Stimulated activated effector memory CD8-positive, alpha-beta T cell treated with anti-CD3 and anti-CD28 coated beads, Interleukin-12 subunit alpha, Interleukin-12 subunit beta, amount 100 ng/mL, for 72 hours (primary cell): ENCODE measurements at places on chromosomes 5 and 9.
A peak's percentile ranks its signal among the peaks of the same experiment; 100 is the strongest.

DNA sequence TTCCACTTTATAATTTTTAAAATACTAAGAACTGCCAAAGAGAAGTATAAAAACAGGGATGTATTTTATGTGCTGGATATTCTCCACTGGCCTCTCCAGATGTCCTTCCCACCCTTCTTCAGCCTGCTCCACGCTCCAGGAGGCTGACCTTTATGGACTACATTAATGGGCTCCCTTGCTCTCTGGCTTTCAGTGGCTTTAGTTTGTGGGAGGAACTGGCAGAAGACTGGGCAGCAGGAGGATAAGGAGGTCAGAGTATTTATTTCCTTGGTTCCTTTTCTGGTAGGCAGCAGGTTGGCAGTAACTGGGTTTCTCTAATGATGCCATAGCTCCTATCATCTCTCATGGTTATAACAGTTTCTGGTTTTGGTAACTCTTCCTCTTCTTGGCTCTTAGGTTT, 133.9 kb downstream of the PAM start:
- DNase-seq = no peak

DNA sequence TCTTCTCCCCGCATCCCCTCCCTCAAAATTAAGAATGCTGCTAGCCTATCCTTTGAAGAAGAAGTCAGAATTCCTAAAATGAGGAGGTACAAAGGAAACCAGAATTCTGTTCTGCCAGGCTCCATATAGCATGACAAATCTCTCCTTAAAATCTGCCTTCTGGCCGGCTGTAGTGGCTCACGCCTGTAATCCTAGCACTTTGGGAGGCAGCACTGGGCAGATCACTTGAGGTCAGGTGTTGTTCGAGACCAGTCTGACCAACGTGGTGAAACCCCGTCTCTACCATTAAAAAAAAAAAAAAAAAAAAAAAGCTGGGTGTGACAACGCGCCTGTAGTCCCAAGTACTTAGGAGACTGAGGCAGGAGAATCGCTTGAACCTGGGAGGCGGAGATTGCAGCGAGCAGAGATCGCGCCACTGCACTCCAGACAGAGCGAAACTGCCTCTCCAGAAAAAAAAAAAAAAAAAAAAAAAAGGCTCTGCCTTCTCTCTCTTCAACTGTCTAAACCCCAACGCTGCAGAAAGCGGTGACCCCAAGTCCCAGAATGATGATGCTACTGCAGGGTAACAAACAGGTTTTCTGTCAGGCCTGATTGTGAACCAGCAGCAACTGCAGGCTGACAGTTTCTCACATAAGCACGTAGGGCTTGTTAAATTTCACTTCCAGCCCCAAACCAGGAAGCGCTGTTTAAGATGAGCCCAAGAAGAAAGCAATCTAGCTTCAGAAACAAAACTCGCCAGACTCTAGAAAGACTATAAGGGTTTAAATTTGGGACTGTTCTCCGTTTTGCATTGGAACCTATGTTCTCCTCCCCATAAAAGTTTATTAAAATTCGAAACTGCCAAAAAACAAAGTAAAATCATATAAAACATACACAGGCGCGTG, 963 bp upstream of the CAST start:
- peak; percentile 69 for DNase-seq

- no peak for DNase-seq
Measured at GRCh38 chr9:113695901-113696300, 180.2 kb upstream of the ZNF618 start.

DNA sequence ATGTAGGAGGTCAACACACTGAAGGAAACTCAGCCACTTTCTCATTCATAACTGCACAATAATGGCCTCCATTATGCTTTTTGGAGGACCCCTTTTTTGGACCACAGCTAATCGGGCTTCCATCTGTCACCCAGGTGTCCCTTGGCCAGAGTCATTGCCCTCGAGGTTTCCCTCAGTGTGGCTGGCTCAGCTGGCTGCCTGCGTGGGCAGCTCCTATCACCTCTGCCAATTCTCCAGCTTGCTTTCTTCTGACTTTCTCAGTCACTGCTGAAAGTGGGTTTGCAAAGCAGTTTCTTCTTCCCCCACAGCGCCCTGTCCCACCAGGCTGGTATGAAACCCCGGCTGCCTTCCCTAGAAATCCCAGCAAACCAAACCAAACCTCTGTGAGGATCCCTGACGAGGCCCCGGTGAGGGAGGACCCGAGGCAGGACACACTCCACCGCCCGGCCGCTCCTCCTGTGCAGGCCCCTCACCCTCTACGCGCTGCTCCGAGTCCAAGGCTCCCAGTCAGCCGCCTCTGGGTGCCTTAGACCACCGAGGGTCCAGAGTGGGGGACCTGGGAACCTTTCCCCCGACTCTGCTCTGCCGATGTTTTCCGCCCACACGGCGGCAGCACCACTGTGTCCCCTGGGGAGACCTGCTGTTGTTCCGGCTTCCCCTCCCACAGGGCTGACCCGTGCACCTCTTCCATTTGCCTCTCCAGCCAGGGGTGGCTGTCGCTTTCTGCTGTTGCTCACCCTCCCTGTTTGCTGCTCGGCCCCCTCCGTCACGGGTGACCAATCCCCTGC, 109.5 kb downstream of the TENT4A start:
- DNase-seq = no peak

GRCh38 chr9:71589612-71590011, 178.7 kb downstream of the CEMIP2 start:
- no peak for DNase-seq

DNA sequence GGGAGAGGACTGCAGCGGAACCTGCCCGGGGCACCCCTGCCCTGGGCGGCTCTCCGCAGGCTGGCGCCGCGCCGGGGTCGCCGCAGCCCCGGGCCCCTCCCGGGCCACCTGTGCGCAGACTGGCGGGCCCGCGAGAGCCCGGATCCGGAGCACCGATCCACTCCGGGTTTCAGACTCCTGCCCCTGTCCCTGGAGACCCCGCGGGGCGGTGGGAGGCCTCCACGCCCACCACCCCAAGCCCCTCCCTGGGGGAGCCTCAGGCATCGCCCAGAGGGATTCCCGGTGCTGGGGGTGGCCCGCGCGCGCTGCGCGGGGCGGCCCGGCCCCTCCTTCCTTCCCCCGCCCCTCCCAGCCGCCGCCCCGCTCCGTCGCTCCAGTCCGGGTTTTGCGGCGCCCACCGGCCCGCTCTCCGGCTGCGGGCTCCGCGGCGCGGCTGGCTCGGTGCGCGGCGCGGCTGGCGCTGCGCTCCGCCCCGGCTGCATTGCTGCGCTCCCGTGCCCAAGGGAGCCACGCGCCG, at the start of gene UNC5A:
Gene UNC5A, plus strand, starts transcription at position 479 of the 517 bp plus-strand sequence. CDS start 192 bp downstream, outside the sequence.
- peak; percentile 78 for DNase-seq

GRCh38 chr5:111434800-111435199, 77.5 kb downstream of the STARD4 start:
- no peak for DNase-seq

GRCh38 chr5:150163547-150164059, 3.0 kb upstream of the CDX1 start:
- DNase-seq = no peak

DNA sequence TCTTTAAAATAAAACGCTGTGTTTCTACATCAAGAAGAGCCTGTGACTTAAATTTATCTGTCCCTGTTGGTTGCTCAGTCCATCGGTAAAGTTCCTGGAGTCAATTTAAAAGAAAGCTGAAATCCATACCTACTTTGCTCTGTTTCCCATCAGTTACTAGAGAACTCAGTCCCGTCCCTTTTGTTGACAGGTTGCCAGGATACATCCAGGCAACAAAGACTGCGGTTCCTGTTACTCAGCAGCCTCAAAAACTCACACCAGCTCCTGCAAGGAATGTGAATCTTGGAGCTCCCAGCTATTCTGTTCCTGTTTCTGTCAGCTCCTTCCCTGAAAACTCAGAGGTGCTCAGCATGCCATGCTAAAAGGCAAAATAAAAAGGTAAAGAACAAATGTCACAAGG, at the start of gene ZNF474:
Gene ZNF474, plus strand, starts transcription at position 241 of the 400 bp plus-strand sequence. CDS start 22,445 bp downstream, outside the sequence.
- DNase-seq = no peak

- DNase-seq = no peak
Measured at GRCh38 chr5:57082441-57083067, 91.3 kb upstream of the GPBP1 start.

GRCh38 chr9:90098408-90098807, 493.6 kb downstream of the GADD45G start:
- no peak for DNase-seq

GRCh38 chr9:4489919-4490704, at the start of gene SLC1A1:
TSS of gene SLC1A1 (plus strand) at chr9:4490468. CDS start at chr9:4490680, 212 bp downstream.
- DNase-seq = peak; percentile 4

- DNase-seq = no peak
Measured at GRCh38 chr5:53884844-53885243, 324.4 kb downstream of the NDUFS4 start.

GRCh38 chr9:4814913-4815312, 22.2 kb downstream of the RCL1 start:
- DNase-seq = no peak

DNA sequence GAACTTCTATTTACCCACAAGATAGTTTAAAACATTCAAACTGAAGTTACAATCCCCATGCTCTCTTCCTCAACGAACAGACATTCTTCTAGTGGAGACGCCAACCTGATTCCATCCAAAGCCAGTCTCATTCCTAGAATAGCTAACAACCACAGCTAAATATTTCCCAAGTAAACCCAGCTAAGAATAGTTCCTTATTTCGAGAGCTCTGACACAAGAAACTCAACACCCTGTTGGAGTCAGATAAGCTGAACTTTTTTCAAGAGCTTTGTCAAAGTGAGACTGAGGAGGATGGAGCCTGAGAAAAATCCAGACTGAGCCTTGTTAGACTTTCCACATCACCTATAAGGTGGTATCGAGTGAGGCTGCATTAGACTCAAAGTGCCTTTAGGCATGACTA, 56.7 kb upstream of the RPS23 start:
- DNase-seq = no peak

DNA sequence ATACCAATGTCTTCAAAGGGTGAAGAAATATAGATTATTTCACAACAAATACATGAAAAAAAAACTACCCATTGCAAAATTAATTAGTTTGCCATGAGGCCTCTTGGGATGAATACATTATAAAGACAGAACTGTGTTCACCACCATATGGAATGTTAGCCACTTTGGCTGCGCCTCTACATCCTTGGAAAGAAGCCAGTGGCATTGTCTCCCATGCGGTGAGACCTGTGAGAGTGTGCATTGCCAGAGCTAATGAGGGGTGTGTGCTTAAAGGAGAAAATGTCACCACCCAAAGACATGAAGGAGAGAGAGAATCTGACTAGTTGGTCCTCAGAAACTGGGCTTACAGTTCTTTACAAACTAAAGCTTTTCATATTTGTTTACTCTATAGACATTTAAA, 110.6 kb downstream of the PLPPR1 start:
- DNase-seq = no peak

GRCh38 chr5:167936022-167936421, 355.4 kb upstream of the WWC1 start:
- DNase-seq = no peak

- DNase-seq = no peak
Measured at GRCh38 chr5:73796164-73797131, 170.5 kb downstream of the ARHGEF28 start.

DNA sequence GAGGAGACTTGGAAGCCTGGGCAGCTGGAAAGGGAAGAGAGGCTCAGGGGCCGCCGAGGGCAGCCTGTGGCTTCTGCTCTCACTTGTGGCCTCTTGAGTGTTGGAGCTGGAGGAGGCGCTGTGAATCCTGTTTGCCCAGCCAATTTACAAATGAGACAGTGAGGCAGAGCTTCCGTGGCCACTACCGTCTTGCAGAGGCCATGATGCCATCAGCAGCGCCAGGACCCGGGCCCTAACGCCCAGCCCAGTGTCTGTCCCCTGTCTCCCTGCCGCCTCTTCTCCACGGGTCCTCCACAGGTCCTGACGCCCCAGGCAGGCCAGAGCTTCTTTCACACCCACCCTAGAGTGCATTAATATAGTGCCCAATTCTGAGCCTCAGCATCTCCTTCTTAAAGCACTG, 172.8 kb downstream of the GOLPH3 start:
- no peak for DNase-seq

- DNase-seq = no peak
Measured at GRCh38 chr5:136446565-136446964, 81.2 kb upstream of the TRPC7 start.

DNA sequence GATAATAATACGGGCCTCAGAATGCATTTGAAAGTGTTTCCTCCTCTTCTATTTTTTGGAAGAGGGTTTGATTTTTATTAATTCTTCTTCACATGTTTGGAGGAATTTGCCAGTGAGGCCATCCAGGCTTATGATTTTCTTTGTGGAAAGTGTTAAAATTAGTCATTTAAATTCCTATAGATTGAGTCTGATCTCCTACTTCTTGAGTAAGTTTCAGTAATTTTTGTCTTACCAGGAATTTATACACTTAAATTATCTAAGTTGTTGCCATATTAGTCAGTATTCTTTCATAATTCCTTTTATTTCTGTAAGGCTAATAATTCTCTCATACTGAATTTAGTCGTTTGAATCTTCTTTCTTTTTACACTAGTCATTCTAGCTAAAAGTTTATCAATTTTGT, 25.2 kb upstream of the HAPLN1 start:
- no peak for DNase-seq

GRCh38 chr9:130285271-130285670, 19.7 kb downstream of the HMCN2 start:
- DNase-seq = no peak

DNA sequence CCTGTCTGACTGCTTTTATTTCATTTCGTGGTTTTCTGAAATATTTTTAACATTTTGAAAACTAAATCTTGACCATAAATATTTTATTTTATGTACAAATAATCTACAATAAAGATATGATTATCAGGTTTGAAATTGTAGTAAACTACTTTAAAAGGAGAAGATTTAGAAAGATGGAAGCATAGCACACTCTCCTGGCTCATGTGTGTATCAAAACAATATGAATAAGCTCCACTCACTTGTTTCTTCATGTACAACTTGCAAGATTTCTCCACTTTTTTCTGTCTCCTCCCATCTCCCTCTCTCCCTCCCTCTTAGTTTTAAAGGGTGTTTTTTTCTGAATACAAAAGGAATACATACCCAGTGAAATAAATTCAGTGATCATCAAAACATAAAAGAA, 15.4 kb upstream of the VPS13A start:
- no peak for DNase-seq

DNA sequence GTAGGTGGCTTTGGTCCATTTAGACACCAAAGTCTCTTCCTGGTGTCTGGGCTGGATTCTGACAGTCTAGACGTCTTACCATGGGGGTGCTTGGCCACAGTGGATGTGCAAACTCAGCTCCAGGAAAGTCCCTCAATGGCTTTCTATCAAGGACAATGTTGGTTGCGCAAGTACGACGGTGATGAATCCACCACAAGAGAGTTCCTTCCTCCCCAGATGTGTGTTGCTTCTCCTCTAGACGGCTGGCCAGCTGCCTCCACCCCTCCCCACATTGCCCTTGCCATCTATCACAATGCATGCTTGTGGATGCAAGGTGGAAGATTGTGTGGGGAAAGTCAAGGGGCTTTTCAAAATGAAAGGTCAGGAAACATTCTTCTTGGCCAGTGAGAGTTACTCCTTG, 89.7 kb upstream of the IRX2 start:
- no peak for DNase-seq

- DNase-seq = no peak
Measured at GRCh38 chr5:3142261-3143027, 391.0 kb upstream of the IRX2 start.
